Activated CD4-positive, alpha-beta T cell treated with anti-CD3 and anti-CD28 coated beads, Interleukin-2, Interleukin-4, amounts not matched to agents 100 ng/mL and 50 ng/mL, durations not matched to agents 16 hours and 8 hours (primary cell): ENCODE measurements at places on chromosomes 5 and 9.

- no peak for DNase-seq
Measured at GRCh38 chr9:77038281-77039036, 19.0 kb downstream of the FOXB2 start.

- no peak for DNase-seq
Measured at GRCh38 chr5:178519804-178520203, 70.4 kb downstream of the COL23A1 start.

- DNase-seq: no peak
Measured at GRCh38 chr5:59189472-59190244, 606.8 kb downstream of the RAB3C start.

- DNase-seq: peak; percentile 15
Measured at GRCh38 chr5:139710319-139711066, 62.3 kb downstream of the CXXC5 start.

- no peak for DNase-seq
Measured at GRCh38 chr9:93288341-93288740, 104.4 kb downstream of the WNK2 start.

- no peak for DNase-seq
Measured at GRCh38 chr9:38249587-38250210, 142.8 kb upstream of the ALDH1B1 start.

DNA sequence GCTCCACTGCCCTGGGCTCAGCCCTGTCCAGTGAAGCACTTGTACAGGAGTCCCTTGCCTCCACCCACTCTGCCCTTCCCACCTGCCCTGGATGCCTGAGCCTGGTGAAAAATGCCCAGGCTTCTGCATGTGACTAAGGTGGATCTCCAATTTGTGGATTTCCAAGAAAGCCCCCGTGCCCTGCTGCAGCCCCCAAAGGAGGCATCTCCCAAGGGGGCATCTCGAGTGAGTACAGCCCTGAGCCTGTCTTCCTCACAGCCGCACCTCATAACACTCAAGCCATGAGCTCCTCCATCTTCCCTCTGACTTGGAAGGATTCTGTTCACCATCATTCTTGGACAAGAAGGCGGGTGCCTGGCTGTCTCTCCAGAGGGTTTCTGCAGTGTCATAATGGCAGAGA lies 158.0 kb upstream of the PPP1R26 start:
- no peak for DNase-seq
